ENCODE measurements at places on chromosomes 3 and 15. TPM values are rescaled to one million over a fixed set of nuclear protein-coding genes. Genes with fewer than 3 reads are reported as not detected.

IQCH gene
- total RNA-seq = 1.2 TPM

SPINK8 gene
- not detected for total RNA-seq

TIMP4 gene
- 15.8 TPM for total RNA-seq

GRCh38 chr3:181899702-181900101 lies 188.0 kb downstream of the SOX2 start:
- H3K4me3 ChIP-seq = no peak overlapping the region
- no peak overlapping the region for H3K27ac ChIP-seq
- H3K27me3 ChIP-seq = no peaks in the 10 kb centered on the region

- H3K4me1 ChIP-seq = peaks cover 15% of the 10 kb centered on the region
- no peak overlapping the region for H3K4me3 ChIP-seq
These were observed 109.6 kb downstream of the ARRDC4 start for GRCh38 chr15:98070137-98070536.

GRCh38 chr15:92822216-92823144 lies 77.6 kb upstream of the CHD2 start:
- H3K36me3 ChIP-seq = no peaks in the 10 kb centered on the region
- peak overlapping the region; percentile 13 for H3K27ac ChIP-seq

DNA sequence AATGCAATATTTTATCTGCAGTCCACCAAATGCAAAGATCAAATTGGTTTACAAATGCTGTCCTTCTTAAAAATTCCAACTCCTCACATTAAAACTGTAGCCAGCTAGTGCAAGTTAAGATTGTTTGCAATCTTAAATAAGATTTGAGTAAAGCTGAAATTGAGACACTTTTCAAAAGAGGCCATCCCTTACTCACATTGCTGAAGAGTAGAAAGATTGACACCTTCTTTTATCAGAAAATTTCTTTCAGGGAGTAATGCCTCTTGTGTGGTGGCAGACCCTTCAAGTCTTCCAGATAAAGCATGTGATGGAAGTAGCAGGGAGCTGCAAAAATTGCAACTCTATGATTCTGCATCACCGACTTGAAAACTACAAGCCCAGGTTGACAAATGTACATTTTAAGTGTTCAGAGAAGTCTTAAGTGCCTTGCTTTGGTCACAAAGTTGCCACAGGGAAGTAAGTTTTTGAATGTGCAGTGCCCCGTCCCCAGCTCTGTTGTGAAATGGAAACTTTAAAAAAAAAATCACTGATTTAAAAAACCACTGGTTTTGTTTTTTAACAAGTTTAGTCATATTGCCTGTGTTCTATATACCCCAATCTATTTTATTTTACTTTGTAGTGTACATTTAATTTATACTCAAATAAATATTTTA lies 12.6 kb downstream of the CD86 start:
- no peaks in the 10 kb centered on the region for H3K4me1 ChIP-seq
- DNase-seq = no peak

- no peak for DNase-seq
- no peak overlapping the region for H3K4me3 ChIP-seq
- peaks cover 7% of the 10 kb centered on the region for H3K36me3 ChIP-seq
- no peaks in the 10 kb centered on the region for H3K27me3 ChIP-seq
- no peak overlapping the region for H3K27ac ChIP-seq
These were observed 20.7 kb upstream of the SLC28A1 start for GRCh38 chr15:84863565-84864443.

GRCh38 chr3:111809186-111809585 lies 49.9 kb upstream of the PHLDB2 start:
- H3K27me3 ChIP-seq = no peaks in the 10 kb centered on the region
- H3K36me3 ChIP-seq = no peaks in the 10 kb centered on the region
- no peak for DNase-seq

DNA sequence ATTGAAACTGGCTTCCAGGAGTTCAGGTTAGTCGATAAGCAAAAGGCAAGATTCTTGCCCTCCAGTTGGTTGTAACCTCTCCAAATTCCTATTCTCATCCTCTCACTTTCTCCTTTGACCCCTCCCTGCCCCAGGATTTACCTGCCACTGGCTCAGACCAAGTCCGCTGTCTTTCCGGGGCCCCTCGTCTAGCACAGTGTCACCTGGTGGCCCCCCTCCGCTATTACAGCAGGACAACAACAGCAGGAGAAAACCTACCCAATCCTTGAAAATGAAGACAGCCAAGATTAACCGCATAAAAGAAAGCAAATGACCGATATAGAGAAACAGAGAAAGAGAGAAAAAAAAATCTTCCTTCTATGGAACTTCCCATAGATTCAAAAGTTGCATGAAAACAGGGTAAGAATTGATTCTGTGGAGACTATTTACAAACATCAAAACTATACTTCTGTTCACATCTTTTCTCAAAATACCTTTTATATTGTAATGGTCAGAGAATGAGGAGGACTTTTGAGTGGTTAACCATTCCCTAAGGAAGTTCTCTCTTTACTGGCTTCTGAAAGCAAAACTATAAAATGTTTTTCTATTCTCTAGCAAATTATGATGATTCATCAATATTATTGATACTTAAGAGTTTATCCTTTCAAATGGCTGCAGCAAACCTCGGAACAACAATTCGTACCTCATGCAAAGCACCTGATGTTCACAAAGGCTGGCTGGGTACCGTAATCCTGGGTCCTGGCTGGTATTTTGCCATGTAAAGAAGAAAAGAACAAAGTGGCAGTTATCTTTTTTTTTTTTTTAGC lies 10.0 kb upstream of the ST8SIA2 start:
- no peak for DNase-seq
- no peaks in the 10 kb centered on the region for H3K36me3 ChIP-seq
- no peak overlapping the region for H3K4me3 ChIP-seq
- H3K4me1 ChIP-seq = no peaks in the 10 kb centered on the region
